ENCODE measurements at places on chromosomes 12 and 14. TPM values are rescaled to one million over a fixed set of nuclear protein-coding genes. Genes with fewer than 3 reads are reported as not detected.

- DNase-seq = no peak
Measured at GRCh38 chr12:30932881-30933280, 6.3 kb downstream of the TSPAN11 start.

DNA sequence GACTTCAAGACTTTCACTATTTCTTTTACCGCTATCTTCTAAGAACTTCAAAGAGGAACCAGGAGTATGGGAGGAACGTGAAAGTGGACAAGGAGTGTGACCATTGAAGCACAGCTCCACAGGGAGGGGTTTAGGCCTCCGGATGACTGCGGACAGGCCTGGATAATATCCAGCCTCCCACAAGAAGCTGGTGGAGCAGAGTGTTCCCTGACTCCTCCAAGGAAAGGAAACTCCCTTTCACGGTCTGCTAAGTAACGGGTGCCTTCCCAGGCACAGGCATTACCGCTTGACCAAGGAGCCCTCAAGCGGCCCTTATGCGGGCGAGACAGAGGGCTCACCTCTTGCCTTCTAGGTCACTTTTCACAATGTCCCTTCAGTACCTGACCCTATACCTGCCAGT lies 267.0 kb downstream of the RPL10L start:
- no peak for DNase-seq

GRCh38 chr14:64997108-64997794 lies 10.6 kb downstream of the FNTB start:
- no peak for DNase-seq

DNA sequence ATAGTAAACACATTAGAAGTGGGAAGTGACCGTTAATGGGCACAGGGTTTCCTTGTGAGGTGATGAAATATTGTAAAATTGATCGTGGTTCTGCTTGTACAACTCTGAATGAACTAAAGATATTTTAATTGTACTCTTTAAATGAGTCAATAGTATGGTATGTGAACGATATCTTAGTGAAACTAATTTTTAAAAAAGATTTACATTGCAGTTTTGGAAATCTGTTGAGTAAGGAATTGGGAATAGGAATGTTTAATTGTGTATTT lies 1.7 kb downstream of the ZNF410 start:
- DNase-seq = no peak

Gene WDHD1
- 1.1 TPM for total RNA-seq

DNA sequence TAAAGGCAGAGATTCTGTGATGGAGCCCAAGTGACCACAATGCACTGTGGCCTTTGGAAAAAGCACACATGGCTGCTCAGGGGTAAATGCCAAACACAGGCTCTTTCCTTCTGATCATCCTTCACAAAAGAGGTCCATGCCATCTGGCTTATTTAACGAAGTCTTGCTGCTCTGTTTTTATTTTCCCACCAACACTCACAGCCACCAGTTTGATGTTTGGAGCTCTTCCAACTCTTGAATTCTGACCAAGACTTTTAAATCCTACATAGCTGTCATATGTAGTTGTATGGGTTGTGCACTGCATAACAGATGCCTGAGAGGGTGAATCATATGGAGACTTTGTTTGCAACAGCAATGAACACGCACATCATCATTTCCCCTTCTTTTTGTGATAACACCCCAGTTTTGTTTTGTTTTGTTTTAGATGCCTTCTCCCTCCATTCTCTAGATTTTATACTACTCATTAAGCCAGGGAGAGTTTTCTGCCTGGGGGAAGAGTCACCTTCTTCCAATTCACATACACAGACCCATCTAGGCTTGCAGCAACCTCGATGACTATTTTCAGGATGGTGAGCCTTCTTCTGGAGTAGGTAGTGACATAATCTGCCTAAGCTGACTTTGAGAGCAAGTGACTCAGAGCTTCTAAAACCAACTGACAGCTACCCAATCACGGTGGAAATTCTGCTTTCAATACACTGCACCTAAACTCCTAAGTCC lies 145.2 kb upstream of the WSCD2 start:
- no peak for DNase-seq

GRCh38 chr12:26303418-26303817 lies 108.0 kb downstream of the SSPN start:
- no peak for DNase-seq

GRCh38 chr14:102760496-102761193 lies 16.6 kb upstream of the TRAF3 start:
- DNase-seq = no peak

DNA sequence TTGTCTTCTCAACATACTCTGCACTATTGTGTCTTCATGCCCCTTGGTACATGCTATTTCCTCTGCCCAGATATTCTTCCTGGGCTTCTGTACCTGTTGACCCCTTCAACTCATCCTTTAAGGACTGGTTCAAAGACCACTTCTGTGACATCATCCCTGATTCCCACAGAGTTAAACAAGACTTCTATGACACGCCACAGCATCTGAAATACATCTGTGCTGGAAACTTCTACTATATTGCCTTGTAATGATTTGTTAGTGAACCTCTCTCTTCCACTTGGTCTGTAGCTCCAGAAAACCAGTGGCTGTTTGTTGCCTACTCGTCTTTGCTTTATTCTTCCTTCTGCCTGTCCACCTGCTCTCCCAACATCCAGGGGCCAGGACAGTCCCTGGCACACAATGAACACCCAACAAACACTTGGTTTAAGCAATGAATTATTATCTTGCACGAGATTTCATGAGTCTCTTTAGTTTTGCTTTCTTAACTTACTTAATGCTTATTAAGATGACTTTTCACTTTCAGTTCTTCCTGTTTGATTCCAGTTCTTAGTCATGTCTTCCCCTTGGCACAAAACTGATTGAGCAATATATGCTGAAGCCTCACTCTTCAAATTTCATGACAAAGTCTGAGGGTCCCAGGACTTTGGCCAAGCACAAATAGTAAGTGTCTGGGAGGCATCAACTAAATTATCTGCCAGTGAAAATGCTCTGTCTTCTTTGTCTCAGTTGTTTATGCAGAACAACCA lies 485.9 kb downstream of the APAF1 start:
- DNase-seq = no peak

- no peak for DNase-seq
Measured at GRCh38 chr12:2439332-2440100, 355.3 kb upstream of the FKBP4 start.

GRCh38 chr14:32378284-32378683 lies 49.2 kb downstream of the AKAP6 start:
- DNase-seq = no peak

DNA sequence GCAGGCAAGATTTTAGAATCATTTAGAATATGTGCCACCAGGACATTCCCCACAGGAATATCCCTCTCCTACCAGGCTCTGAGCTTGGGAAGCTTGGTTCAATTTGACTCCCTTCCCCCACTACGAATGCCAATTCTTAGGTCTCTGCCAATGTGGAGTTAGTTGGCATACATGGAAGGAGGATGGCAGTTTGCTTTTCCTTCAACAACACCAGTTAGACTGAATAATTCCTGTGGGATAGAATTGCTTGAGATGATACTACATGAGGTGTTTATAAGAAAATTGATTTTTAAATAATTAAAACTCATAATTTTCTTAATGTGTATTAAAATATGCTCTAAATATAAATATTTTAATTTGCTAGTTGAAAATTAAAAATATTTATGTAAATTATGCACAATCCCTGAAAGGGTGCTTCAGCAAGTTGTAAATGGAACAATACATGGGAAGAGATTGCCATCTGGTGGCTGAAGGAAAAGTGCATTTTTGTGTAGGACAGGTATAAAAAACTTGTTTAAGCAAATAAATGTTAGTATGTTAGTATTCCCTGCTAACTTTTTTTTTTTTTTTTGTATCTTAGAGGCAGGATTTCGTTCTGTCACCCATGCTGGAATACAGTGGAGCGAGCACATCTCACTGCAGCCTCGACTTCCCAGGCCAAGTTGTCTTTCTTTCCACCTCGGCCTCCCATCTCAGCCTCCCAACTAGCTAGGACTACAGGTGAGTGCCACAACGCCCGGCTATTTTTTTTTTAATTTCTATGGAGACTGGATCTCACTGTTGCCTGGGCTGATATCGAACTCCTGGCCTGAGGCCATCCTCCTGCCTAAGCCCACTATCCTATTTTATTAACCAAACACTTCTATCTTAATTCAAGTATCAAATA lies 25.8 kb upstream of the STRAP start:
- DNase-seq = peak; percentile 36

DNA sequence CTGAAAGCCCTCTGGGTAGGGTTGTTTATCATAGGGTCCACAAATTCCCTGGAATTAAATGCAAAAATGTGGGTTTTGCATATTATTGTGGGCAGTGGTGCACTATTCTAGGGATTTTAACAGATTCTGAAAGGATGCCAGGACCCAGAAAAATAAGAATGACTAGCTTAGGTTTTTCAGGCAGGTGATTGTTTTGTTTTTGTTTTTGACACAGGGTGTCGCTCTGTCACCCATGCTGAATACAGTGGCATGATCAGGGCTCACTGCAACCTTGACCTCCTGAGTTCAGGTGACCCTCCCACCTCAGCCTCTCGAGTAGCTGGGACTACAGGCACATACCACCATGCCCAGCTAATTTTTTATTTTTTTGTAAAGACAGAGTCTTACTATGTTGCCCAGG lies 19.2 kb downstream of the GALNT6 start:
- DNase-seq = no peak

- DNase-seq = no peak
Measured at GRCh38 chr14:67580336-67581171, 19.5 kb downstream of the PIGH start.

Data from transverse colon (tissue), 4 donors.